Glomerular endothelial cell (primary cell): ENCODE measurements at places on chromosomes 6 and 20. TPM values are rescaled to one million over a fixed set of nuclear protein-coding genes. Genes with fewer than 3 reads are reported as not detected.
A peak's percentile ranks its signal among the peaks of the same experiment; 100 is the strongest.

- DNase-seq: peak; percentile 12
Measured at GRCh38 chr20:14951105-14951504, 613.7 kb upstream of the FLRT3 start.

DNA sequence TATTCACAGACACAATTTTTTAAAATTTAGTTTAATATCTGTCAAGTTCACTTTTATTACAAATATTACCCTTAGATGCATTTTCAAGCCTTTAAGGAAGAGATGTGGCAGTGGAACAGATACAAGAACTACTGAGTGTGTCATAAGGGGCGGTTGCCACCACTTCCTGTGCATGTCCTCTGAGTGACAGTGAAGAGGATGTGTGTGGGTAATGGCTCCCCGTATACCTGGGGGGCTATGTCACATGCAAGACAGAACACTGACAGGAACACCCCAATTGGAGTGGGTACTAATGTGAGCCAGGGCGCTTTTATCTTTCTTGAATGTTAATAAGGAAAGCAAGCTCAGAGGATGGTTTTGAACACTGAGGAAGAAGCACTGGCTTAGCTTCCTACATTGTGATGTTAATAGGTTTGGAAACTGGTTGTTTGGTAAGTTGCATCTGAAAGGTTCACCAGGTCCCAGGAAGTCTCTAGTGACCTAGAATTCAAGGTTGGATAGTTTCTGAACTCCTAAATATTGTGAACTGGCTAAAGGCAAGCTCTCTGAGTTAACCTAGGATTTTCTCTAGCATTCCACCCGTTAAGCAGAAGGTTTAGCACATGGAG is 83.4 kb upstream of the ASF1A start:
- DNase-seq: no peak

- no peak for DNase-seq
Measured at GRCh38 chr6:136551103-136551502, 881 bp upstream of the MAP7 start.

DNA sequence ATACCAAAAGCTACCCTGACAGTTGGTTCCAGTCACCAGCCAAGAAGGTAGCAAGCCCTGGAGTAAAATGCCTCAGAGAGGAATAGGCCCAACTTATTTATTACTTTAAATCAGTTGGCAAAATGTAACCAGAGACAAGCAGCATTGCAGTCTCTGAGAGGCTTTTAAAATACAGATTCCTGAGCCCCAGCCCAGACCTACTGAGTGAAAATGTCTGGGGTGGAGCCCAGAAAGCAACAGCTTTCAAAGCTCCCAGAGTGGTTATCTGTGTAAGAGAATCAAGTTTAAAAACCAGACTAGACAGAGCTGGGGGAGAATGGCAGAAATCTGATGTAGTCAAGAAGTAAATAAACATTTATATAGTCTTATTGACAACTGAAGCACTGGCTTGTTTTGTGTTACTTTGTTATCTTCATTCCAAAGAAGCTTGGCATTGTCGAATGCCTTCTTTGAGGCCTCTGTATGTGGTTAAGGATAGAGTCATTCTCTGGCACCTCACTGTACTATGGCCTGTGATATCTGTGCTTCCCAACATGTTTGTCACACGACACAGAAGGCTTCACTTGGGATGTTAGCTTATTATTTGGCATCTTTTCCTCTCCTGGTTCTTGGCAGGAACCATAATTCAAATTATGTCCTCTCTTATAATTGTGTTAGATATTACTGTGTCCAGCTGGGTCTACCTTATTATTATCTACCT is 313.5 kb downstream of the SLC35F1 start:
- no peak for DNase-seq

- DNase-seq: no peak
Measured at GRCh38 chr6:34143884-34144580, 1.9 kb downstream of the GRM4 start.

DNA sequence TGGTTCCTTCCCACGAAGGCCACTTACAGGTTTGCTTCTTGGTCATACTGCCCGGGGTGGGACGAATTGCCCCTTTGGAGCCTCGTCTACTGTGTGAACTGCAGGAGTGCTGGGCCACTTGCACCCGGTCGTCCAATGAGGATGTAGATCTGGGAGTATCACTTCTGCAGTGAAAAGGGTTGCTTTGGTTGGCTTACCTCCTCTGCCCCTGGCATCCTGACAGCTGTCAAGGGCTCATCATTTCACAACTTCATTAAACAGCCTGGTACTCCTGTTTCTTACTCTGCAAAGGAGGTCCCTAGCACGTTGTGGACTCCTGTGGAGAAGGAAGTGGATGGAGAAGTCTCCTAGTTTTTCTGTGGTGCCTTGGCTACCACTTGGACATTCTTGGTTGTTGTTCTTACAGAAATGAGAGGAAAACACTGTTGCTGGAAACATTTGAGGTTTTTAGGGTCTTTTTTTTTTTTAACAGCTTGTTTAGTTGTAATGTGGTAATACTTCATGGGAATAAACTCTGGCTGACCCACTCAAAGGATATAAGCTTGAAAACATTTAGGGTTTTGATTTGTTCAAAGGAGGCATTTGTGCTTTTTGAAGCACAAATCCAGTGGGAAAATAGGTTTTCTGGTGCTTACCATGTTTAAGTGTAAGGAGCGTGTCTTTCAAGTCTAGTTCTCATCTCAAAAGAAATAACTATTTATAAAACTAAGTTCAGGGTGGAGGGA is 60.7 kb downstream of the AKAP12 start:
- no peak for DNase-seq

- no peak for DNase-seq
Measured at GRCh38 chr6:3747100-3747737, 4.3 kb downstream of the PXDC1 start.

The ALDH5A1 gene
- 1.3 and 1.7 TPM in 2 replicates for total RNA-seq

The BCAS1 gene
- total RNA-seq: not detected in 2 replicates

The CCR6 gene
- not detected in 2 replicates for total RNA-seq
